ENCODE measurements at places on chromosomes 12 and 14.
A peak's percentile ranks its signal among the peaks of the same experiment; 100 is the strongest.

DNA sequence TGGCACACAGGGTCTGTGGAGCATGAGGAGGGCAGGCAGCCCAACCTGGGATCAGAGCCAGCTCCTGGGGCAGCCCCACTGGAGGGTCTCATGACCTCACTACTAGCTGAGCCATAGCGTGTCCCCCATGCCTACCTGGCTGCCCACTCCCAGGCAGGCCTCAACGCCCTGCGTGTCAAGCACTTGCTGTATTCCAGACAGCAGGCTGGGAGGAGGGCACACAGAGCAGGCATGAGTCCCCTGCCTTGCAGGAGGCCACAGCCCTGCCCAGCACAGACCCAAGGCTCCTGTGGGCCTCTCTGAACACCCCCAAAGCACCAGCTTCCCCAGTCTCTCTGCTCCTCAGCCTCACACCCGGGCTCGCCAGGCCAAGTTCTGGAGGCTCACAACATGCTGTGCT, 64.0 kb downstream of the IQSEC3 start:
- H3K27ac ChIP-seq, result no peak overlapping the region
- H3K27me3 ChIP-seq, result peaks cover 45% of the 10 kb centered on the region
- H3K36me3 ChIP-seq, result no peaks in the 10 kb centered on the region
- no peak overlapping the region for H3K4me3 ChIP-seq
- DNase-seq, result no peak
- H3K4me1 ChIP-seq, result peaks cover 50% of the 10 kb centered on the region

- H3K4me3 ChIP-seq, result no peak overlapping the region
- DNase-seq, result no peak
- H3K36me3 ChIP-seq, result peaks cover 14% of the 10 kb centered on the region
- peaks cover 7% of the 10 kb centered on the region for H3K27me3 ChIP-seq
These were observed 296.6 kb upstream of the PRICKLE1 start for GRCh38 chr12:42886160-42886559.

- H3K27me3 ChIP-seq, result peaks cover 31% of the 10 kb centered on the region
- peaks cover 11% of the 10 kb centered on the region for H3K4me1 ChIP-seq
- H3K36me3 ChIP-seq, result no peaks in the 10 kb centered on the region
- no peak overlapping the region for H3K27ac ChIP-seq
These were observed 53.4 kb downstream of the RPH3A start for GRCh38 chr12:112844814-112845565.

DNA sequence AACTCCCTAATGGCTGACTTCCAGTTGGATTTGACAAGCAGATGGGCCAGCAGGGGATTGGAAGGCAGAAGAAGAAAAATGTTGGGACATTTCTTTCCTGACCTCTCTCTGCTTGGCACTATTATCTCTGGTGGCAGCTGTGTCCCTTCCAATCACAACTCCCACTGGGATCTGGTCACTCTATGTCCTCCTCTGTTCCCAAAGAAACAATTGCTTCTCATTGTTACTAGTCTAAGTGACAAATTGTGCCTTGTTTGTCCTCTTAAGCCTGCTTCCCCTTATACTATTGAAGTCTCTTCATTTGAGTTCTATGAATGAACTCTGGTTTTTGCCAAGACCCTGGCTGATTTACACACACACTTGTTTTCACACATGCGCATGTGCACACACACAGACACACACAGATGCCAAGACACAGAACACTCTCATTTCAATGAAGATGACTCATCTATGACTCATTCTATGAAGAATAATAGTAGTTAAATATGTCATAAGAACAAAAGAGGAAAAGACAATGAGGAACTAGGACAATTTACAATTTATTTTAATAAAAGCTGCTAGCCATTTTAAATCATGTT, 83.0 kb upstream of the FAR2 start:
- no peaks in the 10 kb centered on the region for H3K36me3 ChIP-seq
- no peaks in the 10 kb centered on the region for H3K27me3 ChIP-seq
- DNase-seq, result no peak

- peaks cover 35% of the 10 kb centered on the region for H3K27me3 ChIP-seq
- peaks cover 18% of the 10 kb centered on the region for H3K4me1 ChIP-seq
- peak; percentile 32 for DNase-seq
- no peaks in the 10 kb centered on the region for H3K36me3 ChIP-seq
These were observed 209.2 kb upstream of the C14orf180 start for GRCh38 chr14:104370256-104370870.

DNA sequence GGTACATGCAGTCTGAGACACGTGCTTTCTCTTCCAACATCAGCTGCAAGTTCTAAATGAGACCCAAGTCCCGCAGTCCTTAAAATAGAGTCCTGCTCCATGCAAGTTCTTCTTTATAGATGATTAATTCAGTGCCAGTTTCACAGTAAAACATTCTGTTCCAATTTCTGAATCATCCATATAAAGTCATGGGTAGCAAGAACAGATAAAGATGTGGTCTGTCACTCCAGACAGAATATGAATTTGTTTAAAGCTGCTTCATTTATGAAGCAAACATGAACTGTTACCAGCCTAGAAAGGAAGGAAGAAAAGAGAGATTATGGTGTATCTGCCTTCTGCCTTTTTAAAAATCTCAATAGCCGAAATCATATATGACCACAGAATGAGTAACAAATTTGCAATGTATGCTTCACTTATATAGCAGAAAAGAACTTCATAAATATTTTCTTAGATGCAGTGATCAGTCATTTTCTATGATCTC, 83.3 kb downstream of the KITLG start:
- no peaks in the 10 kb centered on the region for H3K4me1 ChIP-seq
- no peak overlapping the region for H3K27ac ChIP-seq
- H3K4me3 ChIP-seq, result no peak overlapping the region

GRCh38 chr12:92784356-92784755, 81.6 kb downstream of the PLEKHG7 start:
- peaks cover 7% of the 10 kb centered on the region for H3K36me3 ChIP-seq
- no peak overlapping the region for H3K27ac ChIP-seq
- DNase-seq, result no peak
- peaks cover 5% of the 10 kb centered on the region for H3K27me3 ChIP-seq
- H3K4me3 ChIP-seq, result no peak overlapping the region

DNA sequence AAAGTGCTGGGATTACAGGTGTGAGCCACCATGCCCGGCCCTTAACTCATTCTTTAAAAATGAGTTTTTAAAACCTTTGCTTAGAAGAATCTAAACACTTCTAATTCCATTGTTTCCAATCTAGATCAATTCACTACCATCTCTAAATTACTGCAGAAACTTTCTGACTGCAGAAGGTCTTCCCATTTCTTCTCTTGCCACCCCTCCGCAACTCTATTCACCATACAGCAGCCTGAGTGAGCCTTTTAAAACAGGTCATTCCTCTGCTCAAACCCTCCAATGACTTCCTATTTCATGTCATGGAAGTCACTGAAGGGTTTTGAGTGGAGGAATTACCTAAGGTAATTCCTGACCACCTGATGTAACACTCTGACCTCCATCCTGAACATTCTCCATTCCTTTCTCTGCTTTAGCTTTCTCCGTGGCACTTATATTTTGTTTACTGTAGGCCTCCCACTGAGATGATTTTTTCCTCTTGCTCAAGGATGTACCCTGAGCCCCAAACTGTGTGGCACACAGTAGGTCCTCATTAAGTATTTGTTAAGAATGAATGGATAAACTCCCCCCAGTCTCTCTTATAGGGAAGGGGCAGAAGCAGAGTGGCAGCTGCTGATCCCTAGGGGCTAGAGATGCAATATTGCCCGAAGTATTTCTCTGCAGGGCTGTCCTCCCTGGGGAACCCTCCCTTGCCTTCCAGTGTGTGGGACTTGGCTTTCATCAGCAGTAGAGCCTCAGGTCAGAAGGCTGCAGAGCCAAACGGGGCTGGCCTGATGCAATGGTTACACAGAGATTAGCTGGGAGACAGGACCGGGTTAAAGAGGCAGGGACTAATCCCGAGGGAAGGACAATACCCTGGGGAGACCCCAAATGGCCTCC, 1.2 kb downstream of the DDIT3 start:
- H3K27me3 ChIP-seq, result peaks cover 3% of the 10 kb centered on the region
- peak overlapping the region; percentile 97 for H3K4me3 ChIP-seq
- DNase-seq, result peak; percentile 28
- peak overlapping the region; percentile 100 for H3K27ac ChIP-seq

DNA sequence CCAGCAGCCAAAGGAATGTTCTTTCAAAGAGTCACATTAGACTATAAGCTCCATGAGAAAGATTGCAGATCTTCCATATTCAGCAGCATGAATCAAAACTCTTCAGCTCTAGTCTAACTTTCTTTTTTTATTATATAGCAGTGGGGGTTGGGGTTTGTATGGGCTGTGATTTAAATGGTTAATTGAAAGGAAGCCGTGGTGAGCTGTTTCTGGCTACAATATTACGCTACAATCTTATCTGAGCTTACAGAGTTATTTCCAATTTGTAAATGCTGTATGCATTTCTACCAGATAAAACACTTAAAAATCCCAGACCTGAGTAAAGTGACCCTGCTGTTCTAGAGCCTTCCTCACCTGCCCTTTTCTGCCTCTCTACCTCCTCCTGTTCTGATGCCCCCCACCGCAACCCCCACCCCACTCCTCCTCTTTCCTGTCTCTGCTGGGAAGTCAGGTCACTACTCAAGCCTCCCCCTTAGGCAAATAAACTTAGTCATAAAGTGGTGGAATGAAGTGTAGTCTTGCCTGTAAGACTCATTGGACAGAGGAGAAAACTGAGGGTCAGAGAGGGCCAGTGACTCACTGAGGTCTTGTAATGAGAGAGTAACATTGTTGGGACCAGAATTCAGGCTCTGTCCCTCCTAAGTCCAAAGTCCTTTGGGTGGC, 1089.5 kb downstream of the BCL11B start:
- no peak overlapping the region for H3K27ac ChIP-seq
- H3K4me1 ChIP-seq, result peaks cover 5% of the 10 kb centered on the region
- no peak for DNase-seq

DNA sequence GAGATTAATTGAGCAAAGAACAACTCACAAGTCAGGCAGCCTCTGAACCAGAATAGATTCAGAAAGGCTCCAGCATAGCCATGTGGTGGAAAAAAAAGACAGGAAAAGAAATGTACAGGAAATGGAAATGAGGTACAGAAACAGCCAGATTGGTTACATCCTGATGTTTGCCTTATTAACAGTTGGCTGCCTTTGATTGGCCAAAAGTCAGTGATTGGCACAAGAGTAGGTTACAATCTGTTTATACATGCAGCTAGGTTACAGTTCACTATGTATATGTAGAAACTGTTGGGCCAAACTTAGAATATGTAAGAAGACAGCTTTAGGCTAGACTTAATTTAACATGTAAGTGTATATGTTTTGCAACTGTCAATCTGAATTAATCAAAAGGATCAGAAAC, 118.9 kb downstream of the UNC79 start:
- DNase-seq, result no peak
- H3K27me3 ChIP-seq, result peaks cover 4% of the 10 kb centered on the region
- H3K4me1 ChIP-seq, result no peaks in the 10 kb centered on the region
- H3K4me3 ChIP-seq, result no peak overlapping the region

Data from nephron progenitor cell (in vitro differentiated cells).